ENCODE measurements at places on chromosomes 16 and 17.

DNA sequence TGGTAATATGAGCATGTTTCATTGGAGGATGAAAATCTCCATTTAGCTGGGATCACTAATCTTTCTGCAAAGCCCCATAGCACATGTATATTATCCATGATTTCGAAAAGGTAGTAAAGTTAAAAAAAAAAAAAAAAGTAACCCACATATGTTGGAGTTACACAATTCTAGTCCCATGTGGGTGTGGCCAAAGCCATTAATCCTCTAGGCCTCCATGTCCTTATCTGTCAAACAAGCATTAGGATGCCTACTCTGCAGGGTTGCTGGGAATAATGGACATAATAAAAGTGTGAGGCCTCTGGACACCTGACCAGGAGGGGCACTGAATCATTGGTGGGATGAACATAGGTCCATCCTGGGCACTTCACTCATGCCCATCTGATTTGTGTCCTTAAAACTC is 29.2 kb upstream of the VAT1L start:
- DNase-seq = no peak

DNA sequence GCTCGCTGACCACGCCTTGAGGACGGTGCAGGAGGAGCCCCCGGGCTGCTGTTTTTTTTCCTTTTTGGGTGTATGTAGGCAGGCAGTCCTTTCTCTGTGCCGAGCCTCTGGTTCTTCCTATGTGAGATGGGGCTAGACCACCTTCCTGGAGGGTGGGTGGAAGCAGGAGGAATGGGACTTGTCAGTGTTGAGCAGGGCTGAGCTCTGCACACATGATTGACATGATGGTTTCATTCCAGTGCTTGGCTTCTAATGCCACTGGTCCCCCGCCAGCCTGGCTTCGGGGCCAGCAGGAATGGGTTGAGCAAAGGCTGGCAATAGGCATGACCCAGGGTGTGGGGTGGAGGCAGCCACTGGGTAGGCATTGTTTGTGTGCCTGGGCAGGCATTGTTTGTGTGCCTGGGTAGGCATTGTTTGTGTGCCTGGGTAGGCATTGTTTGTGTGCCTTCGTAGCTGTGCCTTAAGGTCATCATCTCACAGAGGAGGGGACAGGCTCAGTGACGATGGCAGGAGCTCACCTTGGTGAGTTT is 14.2 kb upstream of the ADCY7 start:
- no peak for DNase-seq

GRCh38 chr16:27847030-27847550 is 216.4 kb downstream of the GSG1L start:
- no peak for DNase-seq

- no peak for DNase-seq
These were observed 54.4 kb upstream of the RCVRN start for GRCh38 chr17:9959377-9959981.

DNA sequence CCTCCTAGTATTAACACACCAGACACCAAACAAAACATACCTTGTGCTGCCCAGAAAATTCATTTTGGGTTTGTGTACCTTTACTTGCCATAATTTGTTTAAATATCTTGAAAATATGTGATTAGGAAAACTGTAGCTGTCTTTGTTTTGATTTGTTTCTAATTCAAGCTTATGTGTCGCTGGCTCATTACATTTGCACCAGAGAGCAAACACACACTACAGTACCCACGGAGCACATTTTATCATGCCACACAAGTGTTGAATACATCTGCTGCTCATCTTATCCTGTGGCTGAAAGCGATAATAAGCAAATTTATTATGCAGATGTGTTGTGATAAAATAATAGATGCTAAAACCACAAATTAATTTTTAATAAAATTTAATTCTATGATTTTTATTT is 63.1 kb downstream of the SPAG9 start:
- no peak for DNase-seq

GRCh38 chr17:83123896-83124801 is 44.7 kb downstream of the METRNL start:
- no peak for DNase-seq

GRCh38 chr16:86249631-86250030 is 260.7 kb upstream of the FOXF1 start:
- DNase-seq = no peak

GRCh38 chr17:27446569-27447301 is 9.5 kb upstream of the KSR1 start:
- no peak for DNase-seq

DNA sequence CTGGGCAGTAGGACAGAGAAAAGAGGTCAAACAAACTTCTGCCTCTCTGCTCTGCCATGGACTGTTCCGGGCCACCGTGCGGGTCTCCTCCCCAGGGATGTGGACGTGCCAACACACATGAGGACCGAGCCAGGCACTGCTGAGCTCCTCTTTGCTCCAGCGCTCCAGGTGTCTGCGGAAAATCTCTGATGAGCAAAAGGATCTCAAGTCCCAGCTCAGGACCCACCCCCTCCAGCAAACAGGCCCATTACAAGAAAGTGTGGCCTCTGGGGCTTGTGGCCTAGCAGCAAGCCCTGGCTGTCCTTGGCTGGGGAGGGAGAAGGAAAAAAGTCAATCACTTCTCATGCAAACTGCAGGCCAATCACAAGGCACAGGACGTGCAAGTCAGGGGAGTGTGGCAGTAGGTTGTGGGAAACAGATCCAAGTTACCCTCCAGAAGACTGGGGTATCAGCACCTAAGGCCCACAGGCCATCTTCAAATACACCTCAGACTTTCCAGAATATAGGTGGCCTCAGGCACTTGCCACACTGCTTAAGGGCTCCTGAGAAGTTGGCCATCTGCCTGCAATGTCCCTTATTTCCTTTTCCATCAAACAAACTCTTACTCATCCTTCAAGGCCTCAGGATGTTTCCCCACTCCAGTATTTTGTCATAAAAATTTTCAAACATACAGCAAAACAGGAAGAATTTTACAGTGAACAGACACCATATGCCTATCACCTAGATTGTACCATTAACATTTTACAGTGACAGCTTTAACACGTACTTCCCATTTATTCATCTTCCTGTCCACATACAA is 36.0 kb upstream of the SREBF1 start:
- DNase-seq = no peak

- DNase-seq = no peak
These were observed 44.0 kb downstream of the NLK start for GRCh38 chr17:28086519-28086918.

- DNase-seq = no peak
These were observed 61.9 kb downstream of the WWP2 start for GRCh38 chr16:69823831-69824563.

All from C1 segment of cervical spinal cord (tissue), 14 donors.